ENCODE measurements at places on chromosomes 16 and 17.

DNA sequence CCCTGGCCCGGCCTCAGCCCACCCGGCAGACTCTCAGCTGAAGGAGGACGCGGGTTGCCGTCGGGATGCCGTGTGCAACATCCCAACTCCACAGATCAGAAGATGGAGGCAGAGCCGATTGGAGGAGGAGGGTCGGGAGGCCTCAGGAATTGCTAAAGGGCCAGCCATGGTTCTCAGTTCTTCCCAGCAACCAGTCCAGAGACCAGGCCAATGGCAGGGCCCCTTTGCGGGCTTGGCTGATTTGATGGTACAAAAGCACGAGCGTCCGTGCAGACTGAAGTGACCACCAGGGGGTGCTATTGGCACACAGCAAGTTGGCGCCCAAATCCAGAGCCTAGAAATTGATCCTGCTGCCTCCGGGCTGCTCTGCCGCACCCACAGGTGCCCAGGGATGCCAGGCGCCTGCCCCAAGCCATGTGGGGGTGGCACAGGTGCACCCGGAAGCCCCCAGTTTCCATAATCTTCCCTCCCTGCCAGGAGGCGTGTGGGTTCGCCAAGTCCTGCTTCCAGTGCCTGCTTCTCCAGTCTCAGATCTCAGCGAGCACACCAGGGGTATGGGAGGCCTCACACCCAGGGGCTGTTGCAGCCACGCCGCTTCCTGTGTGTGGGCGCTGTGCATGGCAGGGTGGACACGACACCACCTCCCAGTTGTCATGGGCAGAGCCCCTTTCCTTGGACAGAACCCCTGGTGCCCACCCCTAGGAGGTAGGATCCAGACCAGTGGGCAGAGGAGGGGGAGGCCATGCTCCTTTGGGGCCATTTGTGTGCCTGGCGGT lies 7.1 kb upstream of the TEX19 start:
- DNase-seq: peak; percentile 83

DNA sequence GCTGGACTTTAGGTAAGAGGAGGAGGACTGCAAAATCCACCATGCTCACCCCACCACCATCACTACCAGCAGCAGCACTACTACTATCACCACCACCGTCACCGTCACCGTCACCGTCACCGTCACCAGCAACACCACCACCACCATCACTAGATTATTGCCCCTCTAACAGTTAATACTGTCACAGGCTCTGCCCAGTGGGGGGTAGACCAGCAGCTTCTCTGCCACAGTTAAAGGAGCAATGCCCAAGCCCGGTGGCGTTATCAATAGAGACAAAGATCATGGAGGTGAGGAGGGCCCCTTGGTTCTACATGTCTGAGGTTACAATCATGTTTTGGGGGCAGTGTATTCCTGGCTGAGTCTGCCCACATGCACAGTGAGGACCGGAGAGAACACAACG lies 184.4 kb upstream of the DYNLRB2 start:
- no peak for DNase-seq

- peak; percentile 77 for DNase-seq
Observed at GRCh38 chr17:40355123-40355803, 9.3 kb downstream of the GJD3 start.

DNA sequence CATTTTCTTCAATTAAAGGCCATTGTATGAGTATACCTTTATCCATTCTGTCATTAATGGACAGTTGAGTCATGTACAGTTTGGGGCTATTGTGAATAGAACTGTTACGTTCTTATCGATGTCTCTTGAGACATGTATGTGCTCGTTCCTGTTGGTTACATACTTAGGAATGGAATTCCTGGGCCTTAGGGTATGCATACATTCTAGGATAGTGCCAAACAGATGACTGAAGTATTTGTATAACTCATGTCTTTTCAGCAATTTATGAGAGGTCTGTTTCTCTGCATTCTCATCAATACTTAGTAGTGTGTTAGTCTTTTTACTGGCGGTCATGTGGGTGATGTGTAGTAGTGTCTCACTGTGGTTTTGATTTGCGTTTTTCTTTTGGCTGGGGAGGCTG lies 81.2 kb downstream of the USP22 start:
- no peak for DNase-seq

DNA sequence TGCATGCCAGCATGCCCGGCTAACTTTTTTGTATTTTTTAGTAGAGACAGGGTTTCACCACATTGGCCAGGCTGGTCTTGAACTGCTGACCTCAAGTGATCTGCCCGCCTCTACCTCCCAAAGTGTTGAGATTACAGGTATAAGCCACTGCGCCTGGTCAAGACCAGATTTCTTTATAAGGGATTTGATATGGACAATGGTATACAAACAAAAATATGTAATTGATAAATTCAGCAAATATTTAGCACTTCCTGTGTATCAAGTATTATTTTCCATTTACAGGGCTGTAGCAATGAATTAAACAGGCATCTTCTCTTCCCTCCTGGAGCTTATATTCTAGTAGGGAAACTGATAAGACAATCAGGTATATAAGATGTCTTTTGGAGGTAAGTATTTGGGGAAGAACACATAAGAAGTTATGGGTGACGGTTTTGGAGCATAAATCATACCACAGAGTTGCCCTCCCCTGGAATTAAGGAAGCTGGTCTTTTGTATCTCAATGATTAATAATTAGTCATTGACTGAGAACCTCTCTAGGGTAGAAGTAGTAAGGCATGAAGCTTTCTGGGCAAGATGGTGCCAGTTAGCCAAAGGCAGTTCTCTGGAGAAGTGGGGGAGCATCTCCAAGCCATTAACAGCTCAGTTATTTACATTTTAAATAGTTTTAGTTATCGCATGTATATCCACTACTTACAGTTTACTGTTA lies 35.8 kb downstream of the TANC2 start:
- DNase-seq: no peak
